ENCODE measurements at places on chromosomes 2 and 18. TPM values are rescaled to one million over a fixed set of nuclear protein-coding genes. Genes with fewer than 3 reads are reported as not detected.

GRCh38 chr2:121348128-121348740 is 63.2 kb upstream of the TFCP2L1 start:
- no peak overlapping the region for H3K4me3 ChIP-seq
- no peak overlapping the region for H3K27ac ChIP-seq
- no peak for DNase-seq
- peaks cover 23% of the 10 kb centered on the region for H3K36me3 ChIP-seq
- H3K4me1 ChIP-seq = no peaks in the 10 kb centered on the region
- no peaks in the 10 kb centered on the region for H3K27me3 ChIP-seq

The PMAIP1 gene
- total RNA-seq = 4.6 TPM

The KYNU gene
- total RNA-seq = not detected

The TUBA3E gene
- total RNA-seq = not detected

- peaks cover 5% of the 10 kb centered on the region for H3K4me1 ChIP-seq
- H3K27me3 ChIP-seq = peaks cover 7% of the 10 kb centered on the region
- no peak for DNase-seq
- no peak overlapping the region for H3K4me3 ChIP-seq
Measured at GRCh38 chr2:156687715-156688114, 251.5 kb downstream of the GPD2 start.

- peaks cover 10% of the 10 kb centered on the region for H3K4me1 ChIP-seq
- peaks cover 45% of the 10 kb centered on the region for H3K27me3 ChIP-seq
- no peak overlapping the region for H3K27ac ChIP-seq
- H3K36me3 ChIP-seq = no peaks in the 10 kb centered on the region
- no peak overlapping the region for H3K4me3 ChIP-seq
Measured at GRCh38 chr2:15937882-15938802, 2.2 kb upstream of the MYCN start.

DNA sequence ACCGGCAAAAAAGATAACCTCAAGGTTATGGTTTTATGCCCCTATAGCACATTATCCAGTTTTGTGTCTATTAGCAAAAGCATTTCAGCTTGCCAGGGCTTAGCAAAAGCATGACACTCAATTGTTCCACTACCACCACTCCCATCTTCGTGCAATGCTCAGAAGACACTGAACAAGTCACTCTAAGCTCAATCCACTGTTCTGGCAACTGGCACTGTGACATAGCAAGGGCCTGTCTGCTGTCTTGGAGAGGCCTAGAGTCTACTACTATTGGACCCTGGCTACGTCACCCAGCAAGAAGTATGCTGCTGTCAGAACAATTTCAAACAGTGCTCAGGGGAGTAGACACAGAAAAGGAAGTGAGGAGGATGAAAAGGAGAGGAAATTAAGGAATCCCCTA is 103.5 kb upstream of the PPP1CB start:
- peaks cover 4% of the 10 kb centered on the region for H3K4me1 ChIP-seq
- no peaks in the 10 kb centered on the region for H3K27me3 ChIP-seq
- no peak overlapping the region for H3K4me3 ChIP-seq

Data from progenitor cell of endocrine pancreas (in vitro differentiated cells).